ENCODE measurements at places on chromosomes 7 and 10. TPM values are rescaled to one million over a fixed set of nuclear protein-coding genes. Genes with fewer than 3 reads are reported as not detected.

The LOXL4 gene
- total RNA-seq, result 9.1 TPM

The FXYD4 gene
- total RNA-seq, result not detected

The CXCL12 gene
- total RNA-seq, result 19.4 TPM

The ATP6V0A4 gene
- 0.13 TPM for total RNA-seq

The LIPJ gene
- not detected for total RNA-seq

The INA gene
- total RNA-seq, result 1.1 TPM

The SPACDR gene
- 3.4 TPM for total RNA-seq

The ADAP1 gene
- total RNA-seq, result 0.44 TPM
